ENCODE measurements at places on chromosomes 1 and 21. TPM values are rescaled to one million over a fixed set of nuclear protein-coding genes. Genes with fewer than 3 reads are reported as not detected.

The OR10J1 gene
- total RNA-seq: not detected

The AIRE gene
- total RNA-seq: 0.30 TPM

The C8B gene
- total RNA-seq: not detected

The RGS5 gene
- total RNA-seq: 20.6 TPM

The CGN gene
- 6.0 TPM for total RNA-seq

The HEYL gene
- total RNA-seq: 5.2 TPM

- DNase-seq: no peak
Observed at GRCh38 chr1:101043776-101044175, 18.2 kb upstream of the DPH5 start.

DNA sequence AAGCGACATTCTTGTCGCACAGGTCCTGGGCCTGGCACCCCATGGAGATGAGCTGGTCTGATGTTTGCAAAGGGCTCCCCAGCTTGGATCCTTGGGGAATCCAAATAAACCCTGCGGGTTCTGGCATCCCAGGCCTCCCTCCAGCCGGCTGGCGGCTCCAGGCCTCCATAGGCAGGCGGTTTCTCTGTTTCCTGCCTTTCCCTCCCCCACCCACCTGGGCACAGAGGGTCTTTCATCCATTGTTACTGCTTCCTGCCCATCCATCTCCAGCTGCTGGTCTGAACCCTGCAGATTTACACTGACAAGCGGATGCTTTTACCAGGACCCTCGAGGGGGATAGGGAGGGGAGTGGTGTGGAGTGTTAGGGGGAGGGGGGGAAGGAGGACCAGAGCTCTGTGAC lies 39.1 kb upstream of the ID3 start:
- DNase-seq: no peak

- DNase-seq: no peak
Observed at GRCh38 chr1:63721531-63722189, 52.2 kb upstream of the ROR1 start.

DNA sequence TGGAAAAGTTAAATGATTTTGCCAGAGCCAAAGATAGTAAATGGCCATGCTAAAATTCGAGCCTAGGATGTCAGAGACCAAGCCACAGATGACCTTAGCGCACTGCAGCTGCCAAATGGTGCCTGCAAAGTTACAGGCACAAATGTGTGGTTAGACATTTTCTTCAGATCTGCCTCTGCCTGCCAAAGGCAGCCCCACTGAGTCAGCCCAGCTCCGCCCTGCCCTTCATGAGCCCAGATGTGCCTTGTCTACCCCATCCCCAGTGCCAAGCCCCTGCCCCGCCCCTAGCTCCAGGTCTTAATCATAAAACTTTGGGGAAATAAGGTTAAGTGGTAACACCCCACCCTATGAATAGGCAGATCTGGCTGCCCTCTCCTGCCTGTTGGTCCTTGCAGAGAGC lies 105.9 kb downstream of the DTL start:
- DNase-seq: no peak

DNA sequence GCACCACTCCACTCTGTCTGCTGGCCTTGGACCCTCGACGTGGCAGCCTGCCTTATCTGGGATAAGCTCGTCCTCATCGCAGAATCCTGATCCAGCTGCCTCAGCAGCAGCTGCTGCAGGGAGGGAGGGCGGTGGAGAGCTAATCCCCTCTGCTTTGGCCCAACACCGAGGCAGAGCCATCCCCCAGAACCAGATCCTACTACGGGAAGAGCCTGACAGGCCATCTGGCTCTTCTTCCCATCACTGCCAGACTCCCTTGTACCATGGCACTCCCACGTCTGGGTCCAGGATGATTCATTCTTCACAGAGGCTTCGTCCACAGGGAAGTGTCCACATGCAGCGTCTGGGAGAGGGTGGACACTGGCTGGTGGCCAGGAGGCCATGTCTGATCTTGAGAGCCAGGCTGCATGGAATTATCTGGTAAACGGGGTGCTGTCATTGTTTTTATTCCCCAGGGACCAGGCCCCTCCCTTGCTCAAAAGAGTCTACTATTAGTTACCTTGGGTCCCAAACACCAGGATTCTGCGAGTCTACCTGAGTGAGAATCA lies 14.6 kb upstream of the PKP1 start:
- DNase-seq: peak; percentile 14

- DNase-seq: no peak
Observed at GRCh38 chr1:111973150-111973790, 16.2 kb downstream of the KCND3 start.

DNA sequence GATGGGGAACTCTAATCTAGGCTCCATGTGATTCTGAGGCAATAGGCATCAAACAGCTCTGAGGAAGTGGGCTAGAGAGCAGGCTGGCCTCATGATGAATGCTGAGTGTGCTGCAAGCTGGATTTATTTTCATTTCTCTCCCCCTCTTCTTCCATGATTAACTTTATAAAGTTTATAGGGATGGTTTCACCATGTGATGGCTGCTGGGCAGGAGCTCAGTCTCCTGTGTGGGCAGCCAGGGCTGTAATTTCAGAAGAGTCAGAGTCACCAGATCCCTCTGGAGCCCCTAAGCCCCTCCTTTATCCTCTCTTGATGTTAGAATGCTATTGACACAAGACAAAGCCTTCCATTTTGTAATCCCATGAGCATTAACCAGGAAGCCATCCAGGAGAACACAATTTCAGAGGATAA lies 143.6 kb downstream of the CNIH3 start:
- DNase-seq: no peak

- DNase-seq: no peak
Observed at GRCh38 chr1:15321601-15322000, 74.6 kb downstream of the FHAD1 start.

DNA sequence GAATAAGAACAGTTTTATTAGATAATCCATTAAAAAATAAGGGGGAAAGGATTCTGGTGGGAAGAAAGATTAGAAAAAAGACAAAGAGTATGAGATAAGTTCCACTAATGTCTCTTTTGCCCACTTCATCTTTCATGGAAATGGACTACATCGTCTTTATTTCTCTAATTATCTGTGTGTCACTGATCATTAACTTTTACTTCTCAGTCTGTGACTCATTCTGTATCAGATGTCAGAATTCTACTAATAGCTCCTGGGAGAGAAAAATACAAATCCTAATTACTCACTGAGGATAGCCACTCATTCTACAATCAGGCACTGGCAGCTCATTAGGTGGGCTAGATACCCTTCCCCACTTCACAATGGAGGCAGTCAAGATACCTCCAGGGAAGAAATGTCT lies 41.7 kb downstream of the ILDR2 start:
- no peak for DNase-seq

DNA sequence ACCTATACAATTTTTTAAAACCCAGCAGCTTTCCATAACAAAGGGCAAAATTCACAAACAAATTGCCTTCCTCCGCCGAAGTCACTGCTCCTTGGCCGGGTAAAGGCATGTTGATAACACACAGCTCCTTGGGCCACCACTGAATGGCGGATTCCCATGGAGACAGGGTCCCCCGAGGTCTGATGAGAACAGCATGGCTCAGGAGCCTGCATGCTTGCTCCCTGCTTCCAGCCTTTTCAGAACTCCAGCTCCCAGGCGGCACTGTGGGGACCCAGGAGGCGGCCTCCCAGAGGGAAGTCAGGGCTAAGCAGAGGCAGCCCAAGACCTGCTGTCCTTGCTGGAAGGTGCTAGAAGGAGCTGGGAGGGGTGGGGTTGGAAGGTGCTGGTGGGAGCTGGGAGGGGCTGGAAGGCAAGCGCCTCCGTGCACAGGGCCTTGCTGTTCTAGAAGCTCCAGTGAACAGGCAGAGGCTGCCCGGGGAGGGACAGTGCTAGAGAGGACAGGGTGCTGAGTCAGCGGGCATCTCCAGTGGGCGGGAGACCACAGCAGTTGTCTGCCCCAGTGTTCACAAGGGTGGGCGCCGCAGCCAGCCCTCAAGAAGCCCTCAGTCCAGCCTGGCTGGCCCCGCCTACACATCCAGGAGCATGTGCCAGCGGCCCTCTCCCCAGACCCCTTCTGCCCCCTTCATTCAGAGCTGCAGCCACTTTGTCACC lies 35.1 kb downstream of the PRDM16 start:
- DNase-seq: no peak

- no peak for DNase-seq
Observed at GRCh38 chr1:154411525-154411924, 6.4 kb downstream of the IL6R start.

- no peak for DNase-seq
Observed at GRCh38 chr1:111586112-111586511, 33.5 kb upstream of the RAP1A start.

- DNase-seq: no peak
Observed at GRCh38 chr21:26055010-26055409, 115.6 kb downstream of the APP start.

Data from skin of body (tissue), 3 donors.